ENCODE measurements at places on chromosomes 3 and 15.

- peak; percentile 71 for DNase-seq
Measured at GRCh38 chr3:100928638-100929428, 64.4 kb downstream of the ABI3BP start.

DNA sequence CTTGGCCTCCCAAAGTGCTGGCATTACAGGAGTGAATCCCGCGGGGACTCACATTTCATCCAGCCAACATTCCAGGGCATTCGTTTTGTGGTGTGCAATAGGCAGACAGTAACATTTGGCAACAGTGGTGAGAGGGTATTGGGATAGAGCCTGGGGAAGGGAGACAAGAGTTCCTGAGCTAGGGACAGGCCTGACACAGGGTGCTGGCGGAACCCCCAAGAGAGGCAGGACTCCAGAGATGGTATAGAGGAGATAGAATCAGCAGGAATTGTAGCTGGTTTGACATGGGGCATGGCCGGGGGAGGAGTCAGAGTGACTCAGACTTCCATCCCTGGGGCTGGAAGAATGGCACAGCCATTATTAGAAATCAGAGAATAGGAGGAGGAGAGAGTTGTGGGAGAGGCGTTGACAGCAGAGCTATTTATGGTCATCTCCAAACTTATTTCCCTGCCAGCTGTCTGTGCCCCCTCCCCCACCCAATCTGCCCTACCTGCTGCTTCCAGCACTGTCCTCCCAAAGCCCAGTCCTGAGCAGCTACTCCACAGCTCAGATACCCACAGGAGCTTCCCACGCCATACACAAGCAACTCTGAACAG lies 4.4 kb upstream of the IDH2 start:
- DNase-seq, result no peak

DNA sequence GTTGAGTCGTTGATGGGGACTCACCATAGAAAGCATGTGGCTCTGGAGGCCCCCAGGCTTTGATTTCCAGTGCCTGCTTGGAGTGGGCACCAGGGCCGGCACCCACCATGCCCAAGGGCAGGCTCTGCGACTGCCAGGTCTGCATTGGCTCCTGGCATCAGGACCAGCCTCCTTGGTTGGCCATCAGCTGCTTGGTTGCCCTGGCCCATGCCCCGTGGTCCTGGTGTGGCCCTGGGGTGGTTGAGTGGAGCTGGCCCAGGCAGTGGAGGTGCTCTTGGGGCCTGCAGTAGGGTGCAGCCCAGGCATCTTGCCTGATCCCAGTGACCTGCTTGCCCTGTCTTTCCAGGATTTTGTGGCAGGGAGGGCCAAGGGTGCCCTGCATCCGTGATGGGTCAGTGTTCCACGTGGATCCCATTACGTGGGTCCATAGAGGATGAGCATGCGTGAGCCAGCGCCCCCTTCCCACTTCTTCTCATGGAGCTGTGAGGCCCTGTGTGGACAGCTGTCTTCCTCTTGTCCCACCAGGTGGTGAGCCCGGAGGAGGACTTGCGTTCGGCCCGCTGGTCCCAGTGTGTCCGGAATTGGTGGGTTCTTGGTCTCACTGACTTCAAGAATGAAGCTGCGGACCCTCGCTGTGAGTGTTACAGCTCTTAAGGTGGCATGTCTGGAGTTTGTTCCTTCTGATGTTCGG lies 187.0 kb downstream of the UBE3A start:
- no peak for DNase-seq

DNA sequence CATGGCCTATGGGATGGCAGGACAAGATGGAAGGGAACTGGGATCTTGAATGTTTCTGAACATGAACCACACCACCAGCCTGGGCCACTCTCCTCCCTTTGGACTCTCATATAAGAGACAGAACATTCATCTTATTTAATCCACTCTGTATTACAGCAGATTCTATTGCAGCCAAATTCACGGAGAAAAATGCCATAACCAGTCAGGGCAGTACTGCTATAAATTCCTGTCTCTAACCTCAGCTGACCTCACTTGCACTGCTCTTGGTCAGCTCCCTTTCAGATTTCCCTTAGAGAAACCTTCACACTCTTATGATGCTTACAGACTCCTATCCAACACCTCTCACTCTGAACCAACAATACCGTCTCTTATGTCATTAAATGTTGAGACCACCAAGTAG lies 101.4 kb downstream of the RYK start:
- DNase-seq, result no peak

GRCh38 chr3:169880576-169881250 lies 11.0 kb upstream of the LRRC31 start:
- DNase-seq, result no peak

GRCh38 chr3:9736831-9737230 lies 5.3 kb downstream of the BRPF1 start:
- no peak for DNase-seq

DNA sequence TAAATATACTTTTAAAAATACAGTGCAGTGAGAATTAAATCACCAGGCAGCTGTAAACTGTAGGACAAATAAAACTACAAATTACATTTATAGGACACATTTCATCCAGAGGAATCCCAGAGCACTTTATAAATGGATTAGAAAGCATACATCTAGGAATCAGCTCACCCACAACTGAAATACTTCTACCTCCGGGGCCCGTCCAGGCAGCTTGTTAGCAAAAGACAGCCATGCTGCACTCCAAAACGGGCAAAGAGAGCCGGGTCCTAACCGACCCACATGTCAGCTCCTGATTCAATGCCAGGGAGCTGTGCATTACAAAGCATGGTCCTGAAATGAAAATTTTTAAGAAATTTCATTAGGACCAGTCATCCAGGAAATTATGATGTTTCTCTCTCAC lies 234.1 kb downstream of the CBLB start:
- no peak for DNase-seq

- DNase-seq, result peak; percentile 41
Measured at GRCh38 chr3:133377396-133377795, 22.5 kb upstream of the BFSP2 start.
